ENCODE measurements at places on chromosomes 2 and 18.

DNA sequence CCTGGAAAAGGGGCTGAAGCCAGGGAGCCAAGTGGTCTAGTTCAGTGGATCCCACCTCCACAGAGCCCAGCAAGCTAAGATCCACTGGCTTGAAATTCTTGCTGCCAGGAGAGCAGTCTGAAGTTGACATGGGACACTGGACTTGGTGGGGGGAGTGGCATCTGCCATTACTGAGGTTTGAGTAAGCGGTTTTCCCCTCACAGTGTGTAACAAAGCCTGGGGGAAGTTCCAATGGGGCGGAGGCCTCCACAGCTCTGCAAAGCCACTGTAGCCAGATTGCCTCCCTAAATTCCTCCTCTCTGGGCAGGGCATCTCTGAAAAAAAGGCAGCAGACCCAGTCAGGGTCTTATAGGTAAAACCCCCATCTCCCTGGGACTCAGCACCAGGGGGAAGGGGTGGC, 144.4 kb downstream of the PTPRM start:
- no peak for DNase-seq

DNA sequence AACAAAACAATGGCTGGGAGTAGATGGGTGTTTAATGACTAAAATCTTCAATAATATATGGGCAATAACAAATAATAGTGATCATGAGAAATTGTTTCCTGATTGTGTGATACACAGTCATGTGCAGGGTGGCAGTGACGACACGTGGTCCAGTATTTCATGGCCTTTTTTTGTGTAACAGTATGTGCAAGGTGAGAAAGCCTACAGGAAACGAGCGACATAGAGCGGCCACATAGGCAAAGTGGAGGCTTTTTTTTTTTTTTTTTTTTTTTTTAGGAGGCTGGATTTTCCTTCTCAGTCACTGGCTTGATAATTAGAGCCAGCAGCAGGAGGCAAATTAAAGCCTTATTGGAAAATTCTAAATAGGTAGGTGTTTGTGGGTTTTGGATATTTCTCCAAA, 123.7 kb downstream of the MYO3B start:
- no peak for DNase-seq

- DNase-seq, result no peak
These were observed 221.6 kb upstream of the SP5 start for GRCh38 chr2:170493426-170494097.

- DNase-seq, result no peak
These were observed 358.2 kb upstream of the UBE2E3 start for GRCh38 chr2:180621941-180622918.

GRCh38 chr2:118490330-118490729, 357.1 kb downstream of the EN1 start:
- no peak for DNase-seq

GRCh38 chr18:45826084-45826483, 609 bp downstream of the SIGLEC15 start:
- DNase-seq, result no peak

DNA sequence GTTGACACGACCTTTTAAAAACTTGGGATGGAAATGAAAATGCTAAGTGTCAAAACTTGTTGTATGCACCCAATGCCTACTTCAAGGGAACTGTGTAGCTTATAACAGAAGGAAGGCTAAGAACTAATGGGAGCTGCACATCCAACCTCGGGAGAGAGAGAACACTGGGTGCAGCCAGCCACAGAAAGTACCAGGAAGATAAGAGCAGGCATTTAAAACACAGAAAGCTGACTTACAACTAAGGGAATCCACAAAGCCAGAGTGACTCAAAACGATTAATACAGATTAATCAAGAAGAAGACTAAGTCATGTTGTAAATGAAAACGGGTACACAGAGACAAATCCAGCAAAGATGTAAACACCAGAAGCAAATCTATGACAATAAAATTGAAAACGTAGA, 113.4 kb downstream of the HDAC4 start:
- DNase-seq, result no peak

- DNase-seq, result no peak
These were observed 26.2 kb downstream of the HPCAL1 start for GRCh38 chr2:10328670-10329579.

DNA sequence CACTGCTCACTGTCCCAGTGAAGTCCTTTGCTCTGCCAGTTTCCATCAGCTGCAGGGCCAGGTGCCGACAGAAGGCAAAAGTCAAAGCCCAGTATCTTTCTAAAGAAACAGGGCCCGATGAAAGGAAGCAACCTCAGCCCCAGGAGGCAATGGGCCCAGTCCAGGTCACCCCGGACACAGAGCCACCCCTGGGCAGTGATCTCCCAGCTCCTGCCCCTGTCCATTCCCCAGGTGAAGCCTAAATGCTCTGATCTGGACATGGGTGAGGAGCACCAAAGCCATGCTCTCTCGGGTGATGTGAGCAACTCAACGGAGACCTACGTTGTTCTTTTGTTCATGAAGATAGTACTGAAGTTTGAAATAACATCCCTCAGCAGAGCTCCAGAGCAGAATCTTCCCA, 61.6 kb downstream of the HDAC4 start:
- DNase-seq, result no peak

- no peak for DNase-seq
These were observed 218.5 kb downstream of the KCNS3 start for GRCh38 chr2:18096836-18097405.

GRCh38 chr18:49486134-49486533, 900 bp downstream of the C18orf32 start:
- DNase-seq, result no peak

DNA sequence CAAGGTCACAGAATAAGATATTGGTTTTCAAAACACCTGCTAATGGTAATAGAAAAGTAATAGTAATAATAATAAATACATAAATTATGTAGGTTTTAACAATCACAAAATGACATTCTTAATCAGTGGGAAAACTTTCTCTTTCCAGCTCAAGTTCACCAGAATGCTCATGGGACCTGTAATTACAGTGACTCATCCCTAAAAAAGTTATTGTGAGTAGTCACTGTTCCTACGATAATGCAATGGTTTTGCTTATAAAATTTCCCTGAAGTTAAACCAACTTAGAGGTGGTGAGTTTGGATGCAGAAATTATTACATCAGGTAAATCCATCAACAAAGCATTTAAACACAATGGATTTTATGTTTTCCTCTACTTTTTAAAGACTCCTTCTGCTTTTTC, 502.3 kb downstream of the PID1 start:
- DNase-seq, result no peak

- no peak for DNase-seq
These were observed 94.6 kb upstream of the SCG2 start for GRCh38 chr2:223696719-223697118.

GRCh38 chr2:103135679-103136078, 373.8 kb downstream of the TMEM182 start:
- DNase-seq, result no peak

GRCh38 chr18:57523171-57523956, 63.1 kb downstream of the FECH start:
- no peak for DNase-seq

- DNase-seq, result no peak
These were observed 304.1 kb downstream of the NRXN1 start for GRCh38 chr2:50727636-50728339.

DNA sequence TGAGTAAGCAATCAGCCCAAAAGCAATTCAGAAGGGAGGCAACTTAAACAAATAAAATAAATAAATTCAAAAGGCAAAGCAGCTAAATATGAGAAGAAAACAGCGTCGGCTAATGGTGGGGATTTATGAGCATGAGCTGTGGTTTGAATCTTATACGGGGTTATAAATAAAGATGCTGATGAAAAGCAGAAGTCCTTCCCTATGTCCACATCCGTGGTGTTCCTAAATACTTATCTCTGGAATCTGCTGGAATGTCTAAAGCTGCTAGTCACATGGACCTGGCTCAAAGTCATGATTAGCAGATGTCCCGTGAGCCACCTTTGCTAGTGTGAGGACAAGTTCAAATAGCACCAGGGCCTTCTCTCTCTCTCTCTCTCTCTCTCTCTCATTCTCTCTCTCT, 33.8 kb downstream of the SMIM21 start:
- no peak for DNase-seq

GRCh38 chr2:176540995-176541394, 271.8 kb downstream of the MTX2 start:
- DNase-seq, result no peak

DNA sequence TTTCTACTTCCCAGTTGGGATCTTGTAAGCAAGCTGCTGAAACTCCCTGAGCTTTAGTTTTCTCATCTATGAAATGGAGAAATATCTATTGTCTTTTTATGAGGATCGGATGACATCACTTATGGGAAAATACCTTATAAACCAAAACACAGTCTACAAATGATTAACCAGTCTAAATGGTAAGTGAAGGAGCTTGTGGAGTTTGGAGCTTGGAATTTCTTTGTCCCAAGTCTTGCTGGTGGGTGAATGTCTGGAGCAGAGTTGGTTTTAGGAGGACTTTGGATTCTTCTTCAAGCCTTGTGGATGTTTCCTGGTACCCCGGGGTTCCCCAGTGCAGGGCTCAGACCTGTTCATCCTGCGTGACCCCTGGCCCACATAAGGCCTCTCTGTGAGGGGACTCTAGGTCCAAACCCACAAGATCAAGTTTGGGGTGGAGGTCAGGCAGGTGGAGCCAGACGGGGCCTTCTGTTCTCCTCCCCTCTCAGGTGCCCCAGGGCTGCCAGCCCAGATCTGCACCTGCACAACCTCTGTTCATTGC, 43.2 kb downstream of the FOSL2 start:
- peak; percentile 25 for DNase-seq

- no peak for DNase-seq
These were observed 144.1 kb downstream of the EVA1A start for GRCh38 chr2:75416420-75417342.

GRCh38 chr2:158009399-158009798, 92.3 kb upstream of the UPP2 start:
- DNase-seq, result peak; percentile 17

DNA sequence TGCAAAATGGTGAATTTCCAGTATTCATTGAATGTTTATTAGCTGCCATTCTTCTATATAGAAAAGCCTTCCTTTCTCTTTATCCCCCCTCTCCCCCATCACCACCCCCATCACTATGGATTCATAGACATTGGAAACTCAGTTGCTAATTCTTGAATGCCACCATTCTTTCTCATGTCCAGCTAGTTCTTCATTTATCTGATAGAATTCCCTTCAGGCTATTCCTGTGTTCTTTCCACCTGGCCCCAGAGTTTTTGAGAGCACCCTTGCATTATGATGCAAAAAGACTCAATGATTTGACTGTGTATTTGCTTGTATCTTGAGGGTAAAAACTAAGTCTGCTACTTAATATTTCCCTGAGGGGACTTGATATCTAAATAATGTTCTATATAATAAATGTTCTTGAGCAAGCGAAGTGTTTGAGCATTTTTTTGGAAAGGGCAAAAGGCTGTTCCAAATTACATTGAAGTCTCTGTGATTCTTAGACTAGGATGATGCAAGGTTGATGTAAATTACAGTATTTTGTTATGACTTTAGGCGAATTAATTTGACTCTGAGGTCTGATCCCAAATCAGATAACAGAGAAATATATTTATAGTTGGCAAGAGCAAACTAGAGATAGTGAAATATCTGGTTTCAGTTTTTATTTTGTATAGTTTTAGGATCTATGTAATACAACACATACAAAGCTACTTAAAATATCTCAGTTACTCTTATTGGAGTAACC, 18.8 kb upstream of the SOS1 start:
- no peak for DNase-seq

GRCh38 chr2:188474316-188474715, 182.6 kb downstream of the GULP1 start:
- no peak for DNase-seq

- peak; percentile 78 for DNase-seq
These were observed 42.5 kb downstream of the SDC1 start for GRCh38 chr2:20182241-20182931.

- no peak for DNase-seq
These were observed 76.8 kb downstream of the LYPD1 start for GRCh38 chr2:132593171-132593570.

DNA sequence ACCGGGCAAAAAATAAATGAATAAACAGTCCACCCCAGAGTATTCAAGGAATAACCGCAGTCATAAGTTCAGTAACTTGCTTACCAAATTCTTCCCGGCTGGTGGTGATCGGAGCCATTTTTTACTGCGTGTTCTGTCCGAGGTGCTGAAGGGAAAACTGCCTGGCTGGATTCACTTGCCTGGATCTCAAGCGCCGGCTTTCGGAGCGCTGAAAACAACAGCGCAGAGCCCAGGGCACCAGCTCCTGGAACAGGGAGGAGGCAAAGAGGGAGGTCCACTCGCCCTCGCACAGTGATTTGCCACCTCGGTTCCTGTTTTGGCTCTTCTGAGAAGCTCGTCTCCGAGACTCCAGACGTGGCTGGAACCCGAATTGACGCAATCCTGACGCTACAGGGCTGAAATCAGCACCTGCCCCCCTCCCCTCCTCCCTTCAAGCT, at the start of gene SYT4:
Gene SYT4, minus strand, starts transcription at position 327 of the 437 bp plus-strand sequence. Its CDS starts 209 bp downstream, at position 118.
- DNase-seq, result peak; percentile 62

DNA sequence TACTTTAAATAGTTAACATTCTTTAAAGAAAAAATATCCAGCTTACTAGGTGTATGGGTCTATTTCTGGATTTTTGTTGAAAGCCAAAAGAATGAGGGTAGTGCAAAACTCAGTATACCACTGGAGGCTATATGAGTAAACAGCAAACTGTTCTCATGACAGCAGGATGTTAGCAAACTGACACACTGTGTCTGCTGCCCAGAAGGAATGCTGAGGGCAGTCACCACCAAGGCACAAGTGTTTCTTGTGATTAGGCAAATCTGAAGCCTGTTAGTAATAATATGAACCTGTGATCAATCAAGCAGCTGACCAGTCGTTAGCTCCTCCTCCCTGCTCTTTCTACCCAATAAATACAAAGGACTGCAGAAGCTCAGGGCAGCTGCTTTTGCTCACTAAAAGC, 50.5 kb upstream of the SULT1C3 start:
- DNase-seq, result no peak

- DNase-seq, result no peak
These were observed 50.5 kb downstream of the USP37 start for GRCh38 chr2:218517434-218518206.

DNA sequence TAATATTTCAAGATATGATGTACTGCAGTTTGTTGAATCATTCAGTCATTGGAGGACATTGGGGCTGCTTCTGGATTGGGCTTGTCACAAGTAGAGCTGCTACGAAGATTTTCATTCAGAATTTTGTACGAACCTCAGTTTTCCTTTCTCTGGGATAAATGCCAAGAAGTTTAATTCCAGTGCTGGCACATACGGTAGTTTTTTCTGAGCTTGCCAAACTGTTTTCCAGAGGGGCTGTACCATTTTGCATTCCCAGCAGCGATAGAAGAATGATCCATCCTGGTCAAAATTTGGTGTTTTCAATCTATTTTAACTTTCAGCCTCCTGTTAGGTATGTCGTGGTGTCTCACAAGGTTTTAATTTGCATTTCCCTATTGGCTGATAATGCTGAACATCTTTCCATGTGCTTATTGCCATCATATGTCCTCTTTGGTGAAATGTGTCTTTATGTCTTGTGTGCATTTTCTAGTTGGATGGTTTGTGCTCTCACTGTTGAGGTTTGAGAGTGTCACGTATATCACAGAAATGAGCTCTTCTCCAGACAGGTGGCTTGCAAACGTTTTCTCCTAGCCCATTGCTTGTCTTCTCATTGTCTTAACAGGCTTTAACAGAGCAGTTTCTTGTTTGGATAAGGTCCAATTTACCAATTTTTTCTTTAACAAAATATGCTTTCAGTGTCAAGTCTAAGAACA, 612.6 kb downstream of the GALR1 start:
- no peak for DNase-seq

- DNase-seq, result no peak
These were observed 459.4 kb upstream of the MC4R start for GRCh38 chr18:60831971-60832370.

Data from mucosa of gallbladder (tissue), 1 donor.